ENCODE measurements at places on chromosomes 7 and 10. TPM values are rescaled to one million over a fixed set of nuclear protein-coding genes. Genes with fewer than 3 reads are reported as not detected.

Gene CLDN4
- total RNA-seq = not detected

DNA sequence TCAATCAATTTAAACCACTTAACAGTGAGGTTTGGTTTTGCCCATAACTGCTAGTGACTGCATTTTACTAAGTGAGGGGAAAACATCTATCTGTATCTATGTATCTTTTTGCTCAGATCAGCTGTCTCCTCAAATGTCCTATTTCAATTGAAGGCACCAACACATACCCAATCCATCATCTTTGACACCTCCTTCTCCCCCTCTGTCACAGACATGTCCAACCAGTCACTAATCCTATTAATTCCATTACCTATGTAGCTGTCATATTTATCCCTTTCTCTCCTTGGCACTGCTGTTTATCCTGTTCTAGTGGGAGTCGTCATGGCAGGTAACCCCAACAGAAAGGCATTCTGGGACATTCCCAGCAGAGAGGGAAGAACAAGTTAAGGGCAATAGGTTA is 975.2 kb upstream of the AUTS2 start:
- no peak for DNase-seq

GRCh38 chr7:154844499-154844898 is 158.4 kb downstream of the PAXIP1 start:
- no peak for DNase-seq

Gene DENND2A
- total RNA-seq = 7.2 TPM

GRCh38 chr10:3265088-3265487 is 92.5 kb upstream of the PITRM1 start:
- DNase-seq = no peak

DNA sequence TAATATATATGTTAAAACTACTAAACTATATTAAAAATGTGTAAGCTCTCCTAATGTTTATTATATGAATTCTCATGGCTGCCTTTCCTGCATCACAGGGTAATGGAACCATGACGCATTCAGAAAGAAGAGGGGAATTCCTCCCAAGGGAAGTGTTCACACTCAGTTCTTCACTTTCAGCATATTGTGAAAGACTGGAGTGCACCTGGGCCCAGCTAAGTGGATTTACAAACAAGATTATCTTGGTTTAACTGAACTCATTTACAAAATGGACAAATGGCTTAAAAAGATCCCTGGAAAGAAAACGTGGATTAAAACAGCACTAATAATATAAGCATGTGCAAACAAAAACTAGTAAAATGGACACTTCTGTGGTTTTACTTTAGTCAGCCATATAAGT is 149.8 kb downstream of the DOCK4 start:
- no peak for DNase-seq

DNA sequence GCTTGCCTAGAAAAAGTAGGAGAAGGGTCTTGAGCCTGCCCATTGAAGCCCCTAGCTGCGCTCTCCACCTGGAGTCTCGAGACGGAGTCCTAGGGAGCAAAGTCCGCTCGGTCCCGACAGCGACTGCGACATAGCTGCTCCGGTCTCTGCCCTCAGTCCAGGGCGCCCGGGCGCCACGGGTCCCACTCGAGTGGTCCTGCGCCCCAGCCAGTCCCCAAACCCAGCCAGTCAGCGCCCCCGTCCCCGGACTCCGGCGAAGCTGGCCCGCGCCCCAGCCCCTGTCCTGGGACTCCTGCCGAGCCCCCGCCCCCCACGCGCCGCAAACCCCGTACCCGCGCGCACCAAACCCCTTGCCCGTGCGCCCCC is 490 bp downstream of the TNS3 start:
- DNase-seq = no peak

DNA sequence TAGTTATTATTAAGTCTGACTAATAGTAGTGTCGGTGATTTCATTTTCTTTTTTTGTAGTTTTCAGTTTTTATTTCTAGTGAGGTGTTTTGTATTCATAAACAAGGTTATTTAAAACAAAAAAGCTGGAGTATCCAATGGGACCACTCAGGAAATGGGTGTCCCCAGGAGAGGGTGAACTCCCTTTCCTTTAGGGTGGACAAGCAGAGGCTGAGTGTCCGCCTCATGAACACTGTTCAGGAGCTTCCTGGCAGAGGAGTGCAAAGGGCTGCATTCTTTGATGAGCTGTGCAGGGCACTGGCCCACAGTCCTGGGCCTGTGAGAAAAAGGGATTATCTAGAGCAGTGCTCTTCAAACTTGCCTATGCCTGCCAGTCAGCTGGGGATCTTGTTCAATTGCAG is 56.0 kb downstream of the ADAMTS14 start:
- no peak for DNase-seq

DNA sequence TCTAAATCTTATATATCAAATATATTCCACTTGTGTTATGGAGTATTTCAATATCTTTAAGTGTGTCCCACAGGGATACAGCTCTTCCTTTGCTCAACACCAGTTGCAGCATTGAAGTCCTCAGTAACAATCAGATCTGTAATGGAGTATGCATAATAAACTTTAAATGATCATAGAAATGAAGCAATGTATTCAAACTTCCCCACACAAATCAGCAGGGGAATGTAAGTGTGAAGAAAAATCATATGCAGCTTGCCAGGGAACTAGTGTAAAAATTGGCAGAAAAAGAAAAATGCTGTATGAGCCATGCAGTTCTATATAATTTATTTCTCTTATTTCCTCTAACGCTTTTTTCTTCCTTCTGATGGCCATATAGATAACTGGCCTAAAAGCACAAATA is 444.3 kb upstream of the VSTM2A start:
- no peak for DNase-seq

DNA sequence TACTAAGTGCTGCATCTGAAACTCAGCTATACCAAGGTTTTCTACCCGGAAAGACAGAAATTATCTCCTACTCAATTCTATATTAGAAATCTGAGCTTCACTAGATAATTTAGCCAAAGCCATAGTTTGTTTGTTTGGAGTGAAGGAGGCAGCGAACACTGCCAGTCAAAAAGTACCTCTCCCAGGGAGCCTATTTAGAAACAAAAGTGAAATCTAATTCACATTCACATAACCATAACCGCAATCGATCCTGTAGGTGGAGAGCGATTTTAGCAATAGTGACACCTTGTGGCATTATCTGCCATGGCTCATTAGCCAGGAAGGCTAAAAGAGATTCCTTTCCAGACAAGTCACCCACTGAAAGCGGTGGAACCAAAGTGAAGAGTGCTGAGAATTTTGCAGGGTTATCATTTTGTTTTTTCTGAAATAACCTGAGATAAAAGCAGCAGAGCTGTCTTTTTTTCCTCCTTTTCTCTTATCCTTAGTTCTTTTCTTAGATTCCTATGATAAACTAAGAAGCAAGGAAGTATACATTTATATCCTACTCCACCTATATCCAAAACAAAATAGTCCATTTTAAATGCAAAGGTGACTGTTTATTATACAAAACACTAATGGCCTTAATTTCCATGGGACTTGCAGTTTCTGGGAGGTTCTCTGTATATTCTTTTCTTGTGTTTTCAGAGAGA is 83.7 kb upstream of the BET1 start:
- no peak for DNase-seq

GRCh38 chr7:135976312-135977006 is 700 bp downstream of the MTPN start:
- no peak for DNase-seq

GRCh38 chr7:30308389-30308788 is 24.0 kb downstream of the ZNRF2 start:
- no peak for DNase-seq

- no peak for DNase-seq
Observed at GRCh38 chr10:3776796-3777571, 8.0 kb downstream of the KLF6 start.

GRCh38 chr7:139783647-139784385 is 6.0 kb upstream of the HIPK2 start:
- no peak for DNase-seq

Gene RBP3
- not detected for total RNA-seq
